ENCODE measurements at places on chromosomes 1 and 21. TPM values are rescaled to one million over a fixed set of nuclear protein-coding genes. Genes with fewer than 3 reads are reported as not detected.

DNA sequence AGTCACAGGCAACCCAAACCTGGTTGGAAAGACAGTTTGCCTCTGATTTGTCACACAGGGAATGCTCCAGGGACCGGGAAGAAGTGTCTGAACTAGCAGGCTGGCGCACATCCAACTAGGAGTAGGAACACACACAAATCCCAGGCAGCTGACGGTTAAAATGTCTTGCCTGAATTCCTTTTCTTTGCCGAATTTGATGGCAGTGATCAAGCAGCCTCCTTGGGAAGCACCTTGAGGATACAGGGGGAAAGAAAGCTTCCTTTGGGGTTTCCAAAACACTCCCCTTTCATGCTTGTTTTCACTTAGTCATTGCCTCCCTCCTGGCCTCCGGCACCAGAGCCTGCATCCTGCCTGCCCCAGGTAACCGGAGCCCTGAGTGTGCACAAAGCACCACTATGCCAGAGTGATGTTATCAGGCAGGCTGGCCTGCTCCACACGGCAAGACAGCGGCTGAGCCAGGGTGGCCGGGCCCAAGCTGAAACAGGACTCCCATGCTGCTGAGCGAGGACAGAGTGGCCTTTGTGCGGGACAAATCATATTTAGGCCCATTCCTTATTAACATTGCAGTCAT, 193.8 kb downstream of the LMX1A start:
- no peak for DNase-seq

DNA sequence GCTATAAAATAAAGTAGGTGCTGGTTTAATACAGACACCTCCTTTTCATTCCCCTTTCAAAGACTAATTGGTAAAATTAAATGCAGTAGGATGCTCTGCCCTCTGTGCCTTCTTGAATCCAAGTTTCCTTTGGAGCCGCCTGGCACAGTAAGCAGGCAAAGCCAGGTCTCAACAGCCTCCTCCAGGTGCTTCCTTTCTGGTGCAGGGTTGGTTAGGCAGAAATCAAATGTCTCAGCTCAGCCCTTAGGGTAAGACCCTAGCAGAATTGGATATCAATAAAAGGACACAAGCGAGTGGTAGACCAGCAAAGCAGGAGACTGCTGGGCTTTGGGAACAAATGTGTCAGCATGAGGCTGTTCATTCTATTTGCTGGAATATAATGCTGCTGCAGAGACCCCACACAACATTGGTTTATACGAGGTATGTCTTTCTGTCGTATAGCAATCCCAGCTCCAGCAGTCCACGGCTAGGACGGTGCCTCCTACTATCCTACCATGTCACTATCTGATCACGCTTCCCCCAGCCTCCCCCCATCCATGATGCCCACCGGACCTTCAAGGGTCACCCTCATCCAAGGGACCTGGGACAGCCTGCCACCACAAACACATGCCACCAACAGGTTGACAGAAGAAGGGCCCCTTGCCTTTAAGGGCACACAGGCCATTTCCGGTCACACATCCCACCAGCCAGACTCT, 58.4 kb downstream of the CAPN2 start:
- DNase-seq: peak; percentile 46

DNA sequence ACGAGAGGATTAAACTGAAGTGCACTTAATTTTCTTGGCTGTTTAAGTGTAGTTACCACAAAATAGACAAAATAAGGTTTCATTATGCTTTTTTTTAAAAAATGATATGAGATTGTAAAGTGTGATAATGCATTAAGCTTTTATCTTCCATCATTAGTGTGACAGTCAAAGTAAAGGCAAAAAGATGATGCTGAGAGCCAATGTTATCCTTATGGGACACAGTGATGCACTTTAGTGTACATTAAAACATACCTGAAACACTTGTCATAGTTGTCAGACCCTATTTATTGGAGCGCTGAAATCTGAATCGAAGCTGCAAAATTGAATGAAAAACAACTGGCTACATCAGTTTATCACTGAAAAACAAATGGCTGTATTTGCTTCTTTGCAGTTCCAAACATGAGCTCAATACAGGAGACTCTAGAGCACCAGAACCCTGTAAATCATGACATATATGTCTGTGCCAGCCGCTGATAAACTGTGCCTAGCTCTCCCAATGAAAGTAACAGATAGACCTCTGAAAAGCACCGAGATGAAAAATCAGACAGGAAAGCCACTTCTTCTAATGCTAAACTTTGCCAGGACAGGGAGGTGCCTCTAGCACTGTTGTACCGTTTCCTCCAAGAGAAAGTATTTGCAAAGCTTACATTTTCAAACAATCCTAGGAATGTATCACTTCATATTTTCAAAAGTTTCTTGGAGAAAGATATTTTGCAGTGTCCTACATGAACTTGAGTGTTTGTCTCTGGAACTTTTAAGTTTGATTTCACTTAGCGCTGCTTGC, 120.7 kb upstream of the TMPRSS15 start:
- DNase-seq: no peak

- no peak for DNase-seq
Observed at GRCh38 chr1:76876655-76877395, 9.5 kb downstream of the ST6GALNAC5 start.

- no peak for DNase-seq
Observed at GRCh38 chr1:28249866-28250295, 9.4 kb upstream of the SESN2 start.

The GJA9 gene
- total RNA-seq: not detected

Data from endothelial cell of umbilical vein (primary cell).